Psoas muscle (tissue), 8 donors: ENCODE measurements at places on chromosomes 3 and 15.
A peak's percentile ranks its signal among the peaks of the same experiment; 100 is the strongest.

DNA sequence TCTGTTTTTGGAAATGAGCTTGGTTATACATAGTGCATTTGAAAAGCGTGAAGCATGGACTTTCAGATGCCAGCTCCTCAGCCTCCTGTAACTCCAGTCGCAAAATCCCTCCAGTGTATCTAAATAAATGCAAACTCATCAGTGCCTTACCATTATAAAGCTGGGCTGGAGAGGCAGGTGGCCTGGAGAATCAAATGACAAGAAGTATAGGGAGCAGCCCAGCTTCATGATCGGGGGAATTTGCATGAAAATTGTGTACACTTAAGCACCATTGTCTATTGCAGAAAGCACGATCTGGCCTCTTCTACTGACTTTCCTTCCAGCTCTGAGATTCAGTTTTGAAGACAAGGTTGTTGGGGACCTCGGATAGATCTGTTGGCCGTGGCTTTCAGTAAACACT is 71.7 kb downstream of the IGF1R start:
- no peak for DNase-seq
- no peak overlapping the region for H3K27ac ChIP-seq
- no peak overlapping the region for H3K4me3 ChIP-seq
- no peaks in the 10 kb centered on the region for H3K27me3 ChIP-seq
- peaks cover 42% of the 10 kb centered on the region for H3K4me1 ChIP-seq

DNA sequence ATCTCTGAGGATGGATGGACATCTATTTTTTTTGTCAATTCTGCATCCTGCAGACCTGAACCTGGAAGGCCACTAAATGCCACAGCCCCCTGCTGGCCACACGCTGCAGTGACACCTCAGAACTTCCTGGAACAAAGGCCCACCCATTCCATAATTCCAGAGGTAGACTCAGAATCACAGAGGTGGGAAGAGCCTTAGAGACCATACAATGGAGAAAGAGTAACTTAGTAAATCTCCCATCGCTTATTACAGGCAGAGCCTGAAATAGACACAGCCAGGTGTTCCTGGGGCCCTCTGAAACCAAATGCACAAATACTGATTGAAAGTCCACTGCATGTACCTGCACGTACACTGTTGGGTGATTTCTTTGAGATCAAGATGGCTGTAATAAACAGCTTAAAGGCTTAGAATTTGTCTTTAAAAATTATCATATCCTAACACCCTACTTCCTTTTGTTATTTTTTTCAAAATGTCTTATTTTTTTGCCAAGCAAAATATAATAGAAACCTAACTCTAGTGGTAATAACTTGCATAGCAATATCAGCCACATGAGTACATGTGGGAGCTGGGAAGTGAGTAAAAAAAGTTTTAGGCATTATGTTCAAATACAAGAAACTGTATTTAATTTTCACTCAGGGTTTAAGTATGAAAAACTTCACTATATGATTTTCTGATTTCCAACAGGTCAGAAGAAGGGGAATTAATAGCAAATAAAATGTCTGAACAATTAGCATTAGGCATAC is 62.7 kb downstream of the EOMES start:
- no peaks in the 10 kb centered on the region for H3K36me3 ChIP-seq
- H3K27me3 ChIP-seq = no peaks in the 10 kb centered on the region
- no peak overlapping the region for H3K4me3 ChIP-seq
- H3K4me1 ChIP-seq = no peaks in the 10 kb centered on the region
- DNase-seq = peak; percentile 64

DNA sequence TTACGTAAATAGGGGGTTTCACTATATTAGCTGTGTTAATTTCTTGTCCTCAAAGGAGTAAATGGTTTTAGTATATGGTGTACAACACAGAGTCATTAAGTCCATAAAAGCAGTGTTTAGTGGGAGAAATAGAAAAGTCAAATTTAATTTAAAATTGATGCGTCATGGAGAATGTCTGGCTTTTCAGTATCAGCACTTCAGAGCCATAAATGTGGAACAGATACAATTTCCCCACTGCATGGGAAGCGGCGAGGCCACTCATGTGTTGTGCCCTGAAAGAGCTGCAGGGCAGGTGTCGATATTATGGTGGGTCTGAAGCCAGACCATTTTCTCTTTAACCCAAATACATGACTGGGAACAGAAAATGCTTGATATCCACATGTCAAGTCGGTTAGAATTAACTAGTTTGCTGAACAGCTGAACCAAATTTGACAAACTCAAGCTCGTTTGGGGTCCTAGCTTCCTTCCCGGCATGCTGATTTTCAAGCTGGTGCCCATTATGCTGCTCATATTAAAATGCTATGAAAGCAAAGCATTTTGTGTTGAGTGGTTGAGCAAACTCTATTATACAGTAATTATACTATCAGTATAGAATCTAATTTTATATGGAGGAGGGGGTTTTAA is 364.6 kb upstream of the TBL1XR1 start:
- no peaks in the 10 kb centered on the region for H3K27me3 ChIP-seq
- H3K27ac ChIP-seq = no peak overlapping the region
- H3K36me3 ChIP-seq = no peaks in the 10 kb centered on the region

GRCh38 chr15:100901702-100902435 is 17.3 kb upstream of the LRRK1 start:
- H3K36me3 ChIP-seq = no peaks in the 10 kb centered on the region
- DNase-seq = no peak
- no peaks in the 10 kb centered on the region for H3K27me3 ChIP-seq
- peak overlapping the region; percentile 88 for H3K27ac ChIP-seq
- H3K4me1 ChIP-seq = peaks cover 46% of the 10 kb centered on the region

- H3K36me3 ChIP-seq = no peaks in the 10 kb centered on the region
- H3K4me1 ChIP-seq = peaks cover 25% of the 10 kb centered on the region
- H3K4me3 ChIP-seq = peak overlapping the region; percentile 13
Observed at GRCh38 chr3:17632401-17633100, 109.9 kb downstream of the TBC1D5 start.

DNA sequence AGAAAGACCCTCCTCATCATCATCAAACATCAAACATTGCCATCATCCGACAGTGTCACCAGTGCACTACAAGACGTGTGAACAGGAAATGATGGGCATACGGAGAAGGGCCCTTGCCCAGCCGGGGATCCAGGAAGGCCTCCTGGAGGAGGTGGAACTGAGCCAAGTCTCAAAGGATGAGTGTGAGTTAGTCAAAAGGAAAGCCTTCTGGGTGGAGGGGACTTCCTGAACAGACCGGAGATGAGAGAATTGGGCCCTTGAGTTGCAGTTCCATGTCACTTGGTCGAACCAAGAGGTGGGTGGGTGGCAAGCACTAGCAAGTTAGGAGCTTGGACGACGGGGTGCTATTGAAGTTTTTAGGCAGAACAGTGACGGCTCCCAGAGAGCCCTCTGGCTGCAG is 8.5 kb downstream of the SEMA4B start:
- H3K27me3 ChIP-seq = no peaks in the 10 kb centered on the region
- no peak overlapping the region for H3K27ac ChIP-seq
- no peaks in the 10 kb centered on the region for H3K36me3 ChIP-seq
- no peak overlapping the region for H3K4me3 ChIP-seq
- DNase-seq = no peak

DNA sequence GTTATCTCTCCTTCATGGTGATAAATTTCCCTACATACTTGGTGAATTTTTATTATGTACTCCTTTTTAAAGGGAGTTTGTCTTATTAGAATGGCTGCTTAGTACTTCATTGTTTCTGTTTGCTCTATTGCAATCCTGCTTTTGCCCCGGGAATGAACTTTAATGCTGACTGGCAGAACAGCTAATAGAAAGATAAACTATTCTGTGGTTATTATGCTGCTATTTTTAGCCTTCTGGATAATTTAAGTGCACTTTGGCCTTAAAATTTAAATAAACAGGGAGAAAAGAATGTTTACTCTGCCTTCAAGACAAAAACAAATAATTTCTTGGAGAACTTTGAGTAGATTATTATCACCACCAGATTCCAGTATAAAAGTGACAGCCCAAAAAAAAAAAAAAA is 413.8 kb upstream of the CCDC54 start:
- no peak overlapping the region for H3K27ac ChIP-seq
- H3K4me3 ChIP-seq = no peak overlapping the region
- H3K27me3 ChIP-seq = no peaks in the 10 kb centered on the region
- no peak for DNase-seq
- H3K36me3 ChIP-seq = no peaks in the 10 kb centered on the region

- no peak for DNase-seq
- no peaks in the 10 kb centered on the region for H3K27me3 ChIP-seq
Observed at GRCh38 chr3:175260145-175260794, 401.1 kb downstream of the NAALADL2 start.

DNA sequence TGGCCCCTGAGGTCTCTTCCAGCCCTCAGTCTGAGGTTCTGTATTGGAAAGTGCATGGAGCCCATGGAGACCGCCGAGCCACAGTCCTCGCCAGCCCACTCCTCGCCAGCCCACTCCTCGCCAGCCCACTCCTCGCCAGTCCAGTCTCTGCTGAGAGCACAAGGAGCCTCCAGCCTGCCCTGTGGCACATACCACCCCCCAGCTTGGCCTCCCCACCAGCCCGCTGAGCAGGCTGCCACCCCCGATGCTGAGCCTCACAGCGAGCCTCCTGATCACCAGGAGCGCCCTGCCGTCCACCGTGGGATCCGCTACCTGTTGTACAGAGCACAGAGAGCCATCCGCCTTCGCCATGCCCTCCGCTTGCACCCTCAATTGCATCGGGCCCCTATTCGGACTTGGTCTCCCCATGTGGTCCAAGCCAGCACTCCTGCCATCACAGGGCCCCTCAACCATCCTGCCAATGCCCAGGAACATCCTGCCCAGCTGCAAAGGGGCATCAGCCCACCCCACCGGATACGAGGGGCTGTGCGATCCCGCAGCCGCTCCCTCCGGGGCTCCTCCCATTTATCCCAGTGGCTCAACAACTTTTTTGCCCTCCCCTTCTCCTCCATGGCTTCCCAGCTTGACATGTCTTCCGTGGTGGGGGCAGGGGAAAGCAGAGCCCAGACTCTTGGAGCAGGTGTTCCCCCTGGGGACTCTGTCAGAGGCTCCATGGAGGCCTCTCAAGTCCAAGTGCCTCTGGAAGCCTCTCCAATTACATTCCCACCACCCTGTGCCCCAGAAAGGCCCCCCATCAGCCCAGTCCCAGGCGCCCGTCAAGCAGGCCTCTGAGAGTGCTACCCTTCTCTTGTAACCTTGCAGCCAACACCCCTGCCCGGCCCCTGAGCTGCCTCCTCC is 40.9 kb downstream of the PML start:
- no peak overlapping the region for H3K27ac ChIP-seq
- H3K36me3 ChIP-seq = peaks cover 54% of the 10 kb centered on the region
- H3K4me3 ChIP-seq = no peak overlapping the region
- no peaks in the 10 kb centered on the region for H3K4me1 ChIP-seq

- no peaks in the 10 kb centered on the region for H3K27me3 ChIP-seq
- no peaks in the 10 kb centered on the region for H3K36me3 ChIP-seq
- no peak overlapping the region for H3K4me3 ChIP-seq
- DNase-seq = peak; percentile 38
Observed at GRCh38 chr3:129547241-129547640, 4.3 kb downstream of the H1-8 start.

- DNase-seq = no peak
- H3K4me3 ChIP-seq = peak overlapping the region; percentile 68
- no peaks in the 10 kb centered on the region for H3K27me3 ChIP-seq
- H3K36me3 ChIP-seq = no peaks in the 10 kb centered on the region
Observed at GRCh38 chr3:115099986-115100571, 47.0 kb downstream of the ZBTB20 start.
